OCI-M1 (cell line): ENCODE measurements at places on chromosomes 13 and 19.

GRCh38 chr19:858868-859843, at the start of gene CFD:
Gene CFD (plus strand): TSS chr19:859664. CDS start chr19:859690, 26 bp downstream.
- no peak for DNase-seq

DNA sequence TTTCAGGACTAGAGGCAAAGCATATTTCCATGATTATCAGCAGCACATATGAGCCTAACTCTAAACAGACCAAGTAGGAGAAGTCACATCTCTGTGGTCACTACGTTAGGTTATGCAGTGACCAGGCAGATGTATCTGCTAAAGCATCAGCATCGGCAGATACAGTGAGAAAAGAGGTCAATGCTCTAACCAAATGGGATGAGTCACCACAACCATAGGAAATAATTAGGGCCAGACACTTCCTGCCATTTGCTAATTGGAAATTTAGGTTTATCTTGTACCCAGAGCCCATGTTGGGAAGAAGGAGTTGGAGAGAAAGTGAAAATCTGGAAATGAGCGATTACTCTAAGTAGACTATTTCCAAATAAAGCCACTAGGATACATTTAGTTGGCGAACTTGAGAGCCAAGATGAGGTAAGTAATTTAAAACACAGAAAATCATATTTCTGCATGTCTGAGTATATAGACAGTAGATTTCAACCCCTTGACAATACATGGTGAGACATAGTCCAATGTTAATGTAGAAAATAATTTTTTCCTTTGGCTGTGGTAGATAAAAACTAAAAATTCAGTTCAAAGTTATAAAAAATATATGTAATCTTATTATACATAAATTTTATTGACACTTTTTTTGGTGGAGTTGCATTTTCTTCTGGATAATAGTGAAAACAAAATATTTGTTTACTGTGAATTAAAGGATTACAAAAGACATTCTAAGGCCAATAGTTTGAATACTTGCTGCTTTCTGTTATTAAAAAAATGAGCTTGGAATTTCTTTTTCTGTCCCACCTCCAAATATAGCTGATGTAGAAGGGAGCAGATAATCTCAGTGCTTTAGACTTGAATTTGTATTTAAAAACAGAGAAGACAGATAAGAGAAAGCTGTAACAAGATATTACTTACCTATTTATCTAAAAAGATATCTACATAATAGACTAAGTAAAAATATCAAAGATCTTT, 104.4 kb upstream of the CSNK1A1L start:
- DNase-seq = no peak

DNA sequence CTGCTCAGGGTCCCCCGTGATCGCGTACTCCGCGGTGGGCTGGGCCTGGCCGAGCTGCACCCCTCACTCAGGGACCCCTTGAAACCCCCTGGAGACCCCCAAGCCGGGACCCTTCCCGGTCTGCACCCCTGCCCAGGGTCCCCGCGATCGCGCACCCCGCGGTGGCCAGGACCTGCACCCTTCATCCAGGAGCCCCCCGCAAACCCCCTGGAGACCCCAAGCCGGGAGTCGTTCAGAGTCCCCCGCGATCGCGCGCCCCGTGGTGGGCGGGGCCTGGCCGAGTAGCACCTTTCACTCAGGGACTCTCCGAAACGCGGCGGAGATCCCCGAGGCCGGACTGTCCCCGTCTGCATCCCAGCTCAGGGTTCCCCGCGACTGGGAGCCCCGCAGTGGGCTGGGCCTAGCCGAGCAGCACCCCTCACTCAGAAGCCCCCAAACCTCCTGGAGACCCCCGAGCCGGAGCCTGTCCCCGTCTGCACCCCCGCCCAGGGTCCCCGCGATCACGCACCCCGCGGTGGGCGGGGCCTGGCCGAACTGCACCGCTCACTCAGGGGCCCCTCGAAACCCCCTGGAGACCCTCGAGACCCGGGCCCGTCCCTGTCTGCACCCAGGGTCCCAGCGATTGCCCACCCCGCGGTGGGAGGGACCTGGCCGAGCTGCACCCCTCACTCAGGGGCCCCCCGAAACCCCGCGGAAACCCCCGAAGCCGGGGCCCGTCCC, 748 bp downstream of the LMNB2 start:
- peak; percentile 4 for DNase-seq

GRCh38 chr19:29771708-29772414, 39.9 kb upstream of the CCNE1 start:
- peak; percentile 76 for DNase-seq

GRCh38 chr13:68727798-68728197, 1379.8 kb upstream of the ATXN8OS start:
- no peak for DNase-seq

- DNase-seq = peak; percentile 54
Observed at GRCh38 chr13:97318532-97318931, 96.4 kb downstream of the MBNL2 start.

GRCh38 chr13:28723806-28724205, 5.0 kb upstream of the SLC46A3 start:
- DNase-seq = no peak

DNA sequence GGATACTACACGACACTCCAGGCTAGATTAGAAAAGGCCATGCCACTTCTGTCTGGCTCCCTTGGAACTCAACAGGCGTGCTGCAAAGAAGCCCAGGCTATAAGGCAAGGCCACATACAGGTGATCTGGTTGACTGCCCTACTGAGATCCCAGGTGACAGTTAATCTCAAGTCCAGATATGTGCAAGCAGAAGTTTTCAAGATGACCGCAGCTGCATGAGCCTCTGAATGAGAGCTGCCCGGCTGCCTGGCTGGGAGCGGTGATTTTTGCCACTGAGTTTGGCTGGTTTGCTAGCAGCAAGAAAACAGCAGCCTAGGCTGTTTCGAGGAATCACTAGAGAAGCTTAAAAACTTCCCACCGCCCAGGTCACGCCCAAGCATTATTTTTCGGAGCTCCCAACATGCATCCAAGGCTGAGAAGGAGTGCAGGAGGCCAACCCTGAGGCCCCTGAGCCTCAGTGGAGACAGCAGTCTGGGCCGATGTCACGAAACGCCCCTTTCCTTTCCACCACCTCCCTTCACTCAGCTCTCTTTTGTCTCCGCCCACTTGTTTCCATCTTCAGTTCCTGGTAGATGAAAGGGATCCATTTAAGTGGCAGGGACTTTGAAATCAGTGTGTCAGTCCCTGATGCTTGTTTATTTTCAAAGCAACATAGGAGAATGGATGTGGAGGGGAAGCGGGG, 14.0 kb upstream of the URI1 start:
- no peak for DNase-seq

DNA sequence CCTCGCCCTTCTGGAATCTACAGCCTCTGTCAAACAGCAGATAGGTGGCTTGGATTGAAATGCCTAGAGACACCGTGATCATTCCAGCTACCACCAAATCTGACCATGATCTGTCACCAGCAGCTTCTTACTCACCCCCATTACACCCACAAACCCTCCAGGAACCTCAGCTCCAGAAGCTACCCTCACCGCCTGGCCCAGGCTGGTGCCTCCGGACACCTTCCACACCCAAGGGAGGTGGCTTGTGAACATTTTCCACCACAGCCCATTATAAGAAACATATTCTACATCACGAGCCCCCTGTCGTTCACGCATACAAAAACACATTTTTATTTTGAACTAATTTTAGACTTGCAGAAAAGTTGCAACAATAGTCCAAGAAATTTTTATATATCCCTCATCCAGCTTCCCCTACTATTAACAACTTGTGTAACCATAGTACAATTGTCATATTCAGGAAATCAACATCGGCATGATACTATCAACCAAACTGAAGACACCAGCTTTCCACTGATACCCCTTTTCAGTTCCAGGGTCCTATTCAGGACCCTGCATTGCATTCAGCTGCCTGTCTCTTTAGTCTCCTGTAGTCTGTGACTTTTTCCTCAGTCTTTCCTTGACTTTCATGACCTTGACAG, 15.4 kb upstream of the UBE2L5 start:
- DNase-seq = no peak

DNA sequence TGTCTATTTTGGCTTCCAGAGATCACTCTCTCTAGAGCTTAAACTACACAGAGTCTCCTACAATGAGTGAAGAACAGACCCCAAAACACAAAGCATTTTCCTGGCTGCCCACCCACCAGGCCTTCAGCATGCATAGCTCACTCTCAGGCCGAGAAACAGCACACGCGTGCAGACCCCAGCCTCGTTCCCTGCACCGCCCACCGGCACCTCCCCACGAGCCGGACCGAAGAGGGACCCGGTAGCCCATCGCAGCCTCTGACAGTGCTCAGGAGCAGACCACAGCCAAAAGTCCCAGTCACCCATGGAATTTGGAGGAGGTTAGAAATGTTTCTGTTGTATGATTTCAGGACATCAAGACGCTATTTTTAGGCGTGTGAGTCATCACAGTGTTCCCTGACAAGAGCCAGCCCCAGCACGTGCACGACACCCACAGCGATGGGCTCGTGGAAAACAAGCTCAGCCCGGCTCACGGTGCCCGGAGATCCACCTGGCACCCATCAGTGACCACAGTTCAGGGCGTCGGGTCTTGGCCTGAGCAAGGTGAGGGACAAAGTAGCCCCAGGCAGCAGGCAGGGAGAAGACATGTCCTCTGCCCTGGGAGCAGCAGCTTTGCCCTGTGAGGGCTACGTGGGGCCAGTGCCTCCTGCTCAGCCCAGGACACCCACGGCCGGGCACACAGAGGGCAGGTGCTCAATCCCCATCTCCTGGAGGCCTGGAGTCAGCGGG, 50.1 kb upstream of the SPACA7 start:
- no peak for DNase-seq

- DNase-seq = no peak
Observed at GRCh38 chr13:109584844-109585361, 201.5 kb downstream of the IRS2 start.

DNA sequence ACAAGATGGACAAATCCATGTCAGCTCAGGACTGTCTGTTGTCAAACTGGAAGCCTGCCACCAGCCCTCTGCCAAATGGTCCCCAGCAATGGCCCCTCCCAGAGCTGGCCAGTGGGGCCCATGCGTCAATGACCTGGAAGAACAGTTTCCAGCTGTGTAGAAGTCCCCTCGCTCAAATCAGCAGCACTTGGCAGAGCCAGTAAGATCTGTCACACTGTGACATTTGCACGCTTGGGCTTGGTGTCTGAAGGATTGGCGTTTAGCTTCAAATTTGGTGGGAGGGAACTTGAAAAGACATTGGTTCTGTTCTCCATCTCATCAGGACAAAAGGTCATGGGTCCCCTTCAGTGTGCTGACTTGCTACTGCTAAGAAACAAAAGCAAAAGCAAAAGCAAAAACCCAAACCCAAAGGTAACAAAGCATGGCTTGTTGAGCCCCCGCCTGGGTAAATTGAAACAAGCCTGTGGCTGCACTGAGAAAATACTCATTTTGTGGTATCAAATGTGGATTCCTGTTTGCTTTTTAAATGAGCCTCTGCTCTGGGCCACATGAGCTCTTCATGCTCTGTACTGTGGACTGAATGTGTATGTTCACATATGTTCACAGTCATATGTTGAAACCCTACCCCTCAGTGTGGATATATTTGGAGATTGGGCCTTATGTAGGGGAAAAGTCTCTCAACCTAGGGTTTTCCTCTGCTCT, 253.6 kb upstream of the MAB21L1 start:
- DNase-seq = peak; percentile 47

DNA sequence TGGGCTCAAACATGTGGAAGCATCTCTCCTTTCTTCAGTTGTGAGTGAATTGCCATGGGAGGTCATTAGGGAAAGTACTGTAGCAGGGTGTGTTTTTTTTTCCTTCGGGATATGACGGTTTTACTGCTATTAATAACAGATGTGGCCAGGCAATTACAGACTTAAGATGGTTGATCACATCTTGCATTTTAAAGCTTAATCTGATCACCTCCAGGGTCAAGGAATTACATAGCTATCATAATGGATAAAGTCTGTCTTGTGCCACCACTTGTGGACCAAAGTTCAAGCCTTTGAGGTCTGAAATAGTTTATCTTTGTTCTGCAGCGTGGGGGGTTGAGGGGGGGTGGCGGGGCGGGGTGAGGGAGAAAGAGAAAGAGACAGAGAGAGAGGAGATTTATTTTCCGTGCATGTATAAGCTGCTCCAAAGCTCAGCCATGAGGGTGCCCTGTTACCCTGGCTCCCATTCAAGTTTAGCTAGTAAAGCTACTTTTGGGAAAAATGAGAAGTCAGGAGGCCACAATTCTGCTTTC, 5.5 kb upstream of the SERP2 start:
- peak; percentile 88 for DNase-seq

DNA sequence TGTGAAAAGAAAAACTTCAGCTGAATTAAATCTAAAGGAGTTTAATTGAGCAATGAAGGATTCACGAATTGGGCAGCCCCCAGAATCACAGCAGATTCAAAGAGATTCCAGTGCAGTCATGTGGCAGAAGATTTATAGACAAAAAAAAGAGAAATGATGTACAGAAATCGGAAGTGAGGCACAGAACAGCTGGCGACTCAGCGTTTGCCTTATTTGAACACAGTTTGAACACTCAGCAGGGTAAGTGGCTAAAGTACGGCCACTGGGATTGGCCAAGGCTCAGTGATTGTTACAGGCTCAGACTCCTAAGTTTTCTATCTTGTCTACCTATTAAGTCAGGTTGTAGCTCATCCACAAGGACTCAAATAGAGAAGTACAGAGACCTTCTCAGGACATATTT, 11.6 kb upstream of the CFAP97D2 start:
- peak; percentile 12 for DNase-seq

- no peak for DNase-seq
Observed at GRCh38 chr13:70812481-70812880, 704.2 kb upstream of the KLHL1 start.

- peak; percentile 99 for DNase-seq
Observed at GRCh38 chr19:44741841-44742329, 6.6 kb upstream of the BCL3 start.

- no peak for DNase-seq
Observed at GRCh38 chr13:113836768-113837559, 26.9 kb downstream of the GAS6 start.

- no peak for DNase-seq
Observed at GRCh38 chr13:77828799-77829198, 89.8 kb downstream of the EDNRB start.

GRCh38 chr13:45897562-45897961, 46.0 kb upstream of the SIAH3 start:
- no peak for DNase-seq

DNA sequence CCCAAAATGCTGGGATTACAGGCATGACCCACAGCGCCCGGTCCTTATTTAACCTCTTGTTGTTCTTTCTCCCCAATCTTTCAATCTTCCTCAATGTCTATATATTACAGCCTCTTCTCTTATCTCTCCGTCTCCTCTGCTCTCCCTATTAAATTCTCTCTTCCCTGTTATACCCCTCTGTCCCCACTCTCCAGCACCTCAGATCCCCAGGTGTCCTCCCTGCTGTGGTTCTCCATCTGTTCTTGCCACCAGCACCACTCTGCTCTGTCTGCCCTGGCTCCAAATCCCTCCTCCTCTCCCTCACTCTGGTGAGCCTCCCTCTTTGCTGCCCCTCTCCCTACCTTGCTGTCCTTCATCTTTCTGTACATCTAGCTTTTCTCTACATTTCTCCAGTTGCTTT, 1.1 kb downstream of the ZNF600 start:
- no peak for DNase-seq

DNA sequence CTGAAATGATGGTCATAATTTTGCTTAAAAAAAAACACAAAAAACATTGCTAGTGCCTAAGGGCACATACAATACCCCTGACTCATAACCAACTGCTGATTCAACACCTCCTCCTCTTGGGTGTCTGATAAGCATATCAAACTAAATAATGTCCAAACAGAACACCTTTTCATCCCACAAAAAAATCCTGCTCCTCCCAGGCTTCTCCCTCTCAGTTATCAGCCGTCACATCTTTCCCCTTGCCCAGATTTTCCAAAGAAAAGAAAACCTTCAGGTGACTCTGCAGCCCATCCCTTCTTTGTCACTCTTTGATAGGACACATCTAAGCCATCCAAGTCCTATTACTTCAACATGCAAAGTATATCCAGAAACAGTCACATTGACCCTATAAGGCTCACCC, 46.9 kb downstream of the ABCC4 start:
- no peak for DNase-seq

- DNase-seq = no peak
Observed at GRCh38 chr13:36891752-36892151, 28.3 kb downstream of the SMAD9 start.
